Activated CD8-positive, alpha-beta memory T cell treated with anti-CD3 and anti-CD28 coated beads, Interleukin-2, amount 10 ng/mL, durations not matched to agents 7 days and 5 days (primary cell): ENCODE measurements at places on chromosomes 3 and 15. TPM values are rescaled to one million over a fixed set of nuclear protein-coding genes. Genes with fewer than 3 reads are reported as not detected.

ASB14 gene
- total RNA-seq, result not detected

C3orf22 gene
- not detected for total RNA-seq

FBXL22 gene
- total RNA-seq, result 0.56 TPM

NOX5 gene
- 0.06 TPM for total RNA-seq

FANCD2OS gene
- not detected for total RNA-seq

BBX gene
- 37.0 TPM for total RNA-seq

SLC22A14 gene
- total RNA-seq, result not detected

OCA2 gene
- not detected for total RNA-seq

IGSF10 gene
- not detected for total RNA-seq

DNA sequence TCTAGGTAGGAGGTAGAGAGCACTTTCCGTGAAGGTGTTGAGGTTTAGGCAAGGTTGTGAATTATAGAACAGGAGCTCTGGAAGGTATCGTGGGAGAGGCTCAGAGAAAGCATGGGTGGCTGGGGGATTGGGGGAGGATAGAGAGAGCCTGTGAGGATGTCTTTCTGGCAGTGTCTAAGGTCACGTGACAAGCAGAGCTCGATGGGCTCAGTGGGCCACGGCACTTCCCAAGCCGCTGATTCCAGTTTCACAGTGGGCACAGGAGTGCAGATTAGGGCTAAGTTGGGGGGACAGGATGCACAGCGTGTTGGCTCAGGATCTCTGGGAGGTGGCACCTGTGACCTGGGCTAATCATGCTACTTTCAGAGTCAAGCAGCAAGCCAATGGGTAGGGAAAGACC lies 52.0 kb downstream of the CEMIP start:
- no peak for DNase-seq

DNA sequence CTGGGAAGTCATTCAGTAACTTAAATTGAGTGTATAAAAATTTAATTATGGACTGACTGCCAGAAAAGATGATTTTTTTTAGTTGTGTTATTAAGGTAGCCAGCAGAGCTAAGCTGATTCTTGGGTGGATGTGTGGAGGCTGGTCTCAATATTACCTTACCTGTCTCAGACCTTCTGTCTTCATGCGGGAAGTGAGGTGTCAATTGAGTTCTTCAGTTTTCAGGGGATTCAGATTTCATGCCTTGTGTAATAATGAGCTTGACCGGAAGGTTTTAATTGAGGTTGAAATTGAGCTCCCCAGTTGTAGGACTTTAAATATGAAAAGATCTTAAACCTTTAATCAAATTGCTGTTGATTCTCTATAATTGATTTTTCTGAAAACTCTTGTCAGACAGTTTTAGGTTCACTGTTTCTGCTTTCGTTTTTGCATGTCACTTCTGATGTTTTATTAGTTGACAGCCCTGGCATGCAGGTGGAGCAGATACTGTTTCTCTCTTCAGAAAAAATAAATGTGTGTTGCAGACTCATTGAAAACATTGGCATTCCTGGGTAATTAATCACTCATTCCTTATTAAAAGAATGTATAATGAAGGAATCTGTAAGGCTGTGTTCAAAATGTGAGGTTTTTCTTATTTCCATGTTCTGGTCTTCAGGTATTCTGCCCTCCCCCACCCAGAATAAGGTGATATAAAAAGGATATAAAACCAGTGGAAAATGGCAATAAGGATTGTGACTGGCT lies 54.5 kb downstream of the PSMD6 start:
- no peak for DNase-seq

DNA sequence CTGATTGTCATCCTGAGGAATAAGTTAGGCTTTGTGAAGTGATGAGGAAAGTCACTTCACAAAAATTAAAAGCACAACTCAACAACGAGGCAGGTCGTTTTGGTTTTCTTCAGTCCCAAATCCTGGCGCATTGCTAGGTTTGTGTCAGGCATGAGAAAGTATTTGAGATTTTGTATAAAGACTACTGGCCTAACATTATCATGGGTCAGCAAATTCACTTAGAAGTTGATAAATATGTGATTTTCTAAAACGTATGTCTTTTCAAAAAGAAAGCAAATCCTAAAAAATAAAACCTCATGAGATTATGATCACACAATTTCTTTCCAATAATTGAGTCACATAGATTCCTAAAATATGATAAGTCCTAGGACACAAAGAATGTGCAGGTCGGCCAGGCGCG lies 395.8 kb upstream of the RORA start:
- no peak for DNase-seq

DNA sequence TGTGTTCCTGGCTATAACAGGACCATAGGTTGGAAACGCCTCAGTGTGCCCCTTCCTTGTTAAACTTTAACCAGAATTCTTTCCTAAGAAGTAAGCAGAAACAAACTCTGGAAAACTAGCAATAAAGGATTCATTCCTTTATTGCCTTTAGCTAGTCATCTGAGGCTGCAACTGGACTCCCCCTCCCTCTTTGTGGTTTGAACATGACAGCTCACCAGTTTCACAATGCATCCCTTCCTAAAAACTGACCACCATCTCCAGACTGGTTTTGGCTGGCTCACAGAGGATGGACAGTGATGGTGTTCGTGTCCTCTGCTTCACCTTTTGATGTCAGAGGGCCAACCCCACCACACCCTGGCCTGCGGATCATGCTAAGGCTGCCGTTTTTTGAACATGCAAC lies 27.9 kb upstream of the TGFBR2 start:
- no peak for DNase-seq

DNA sequence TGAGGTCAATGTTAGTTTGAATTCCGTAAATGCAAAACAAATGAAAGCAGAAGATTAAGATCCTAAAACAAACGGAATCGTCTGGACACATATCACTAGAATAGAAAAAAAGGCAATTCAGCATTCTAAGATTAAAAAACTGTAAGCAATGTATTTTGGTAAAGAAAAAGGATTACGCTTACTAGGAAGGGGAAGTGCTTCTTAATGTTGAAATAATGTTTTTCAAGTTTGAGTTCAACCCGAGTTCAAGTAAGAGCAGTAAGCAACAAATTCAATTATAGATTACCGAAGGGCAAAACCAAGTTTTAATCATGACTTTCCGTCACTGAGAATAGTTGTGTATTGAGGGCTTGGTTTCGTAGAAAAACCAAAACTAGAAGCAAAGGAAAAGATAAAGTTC lies 637 bp downstream of the CIP2A start:
- DNase-seq, result no peak

GRCh38 chr15:94542391-94542790 lies 311.0 kb downstream of the MCTP2 start:
- DNase-seq, result no peak

DNA sequence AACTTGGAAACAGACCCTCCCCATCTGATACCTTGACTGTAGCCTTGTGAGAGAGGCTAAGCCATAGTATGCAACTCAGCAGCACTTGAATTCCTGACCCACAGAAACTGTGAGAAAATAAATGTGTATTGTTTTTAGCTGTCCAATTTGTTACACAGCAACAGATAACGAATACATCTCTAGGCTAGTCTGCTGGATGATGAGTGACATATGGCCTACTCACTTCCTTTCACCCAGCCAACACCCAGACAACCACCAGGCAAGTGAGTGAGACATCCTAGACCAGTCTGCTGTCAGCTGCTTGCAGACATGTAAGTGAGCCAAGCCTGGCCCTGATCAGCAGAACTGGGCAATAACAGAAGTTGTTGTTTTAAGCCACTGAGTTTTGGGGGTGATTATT lies 19.2 kb upstream of the SMAD6 start:
- DNase-seq, result no peak

- no peak for DNase-seq
Observed at GRCh38 chr15:64038878-64039610, 7.2 kb downstream of the DAPK2 start.

DNA sequence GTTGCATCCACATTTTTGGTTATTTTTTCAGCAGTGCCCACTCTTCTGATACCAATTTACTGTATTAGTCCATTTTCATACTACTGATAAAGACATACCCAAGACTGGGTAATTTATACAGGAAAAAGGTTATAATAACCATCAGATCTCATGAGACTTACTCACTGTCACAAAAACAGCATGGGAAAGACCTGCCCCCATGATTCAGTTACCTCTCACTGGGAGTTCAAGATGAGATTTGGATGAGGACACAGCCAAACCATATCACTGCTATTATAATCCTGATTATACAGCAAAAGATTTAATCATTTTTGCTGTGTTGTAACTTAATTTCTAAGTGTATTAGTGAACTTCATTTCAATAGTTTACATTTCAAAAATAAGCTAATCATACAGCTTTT lies 6.6 kb downstream of the ZBED2 start:
- no peak for DNase-seq

- no peak for DNase-seq
Observed at GRCh38 chr15:65326117-65326526, 21.6 kb downstream of the RNU5B-1 start.

GRCh38 chr3:25727316-25727715 lies 55.9 kb downstream of the NGLY1 start:
- DNase-seq, result no peak

DNA sequence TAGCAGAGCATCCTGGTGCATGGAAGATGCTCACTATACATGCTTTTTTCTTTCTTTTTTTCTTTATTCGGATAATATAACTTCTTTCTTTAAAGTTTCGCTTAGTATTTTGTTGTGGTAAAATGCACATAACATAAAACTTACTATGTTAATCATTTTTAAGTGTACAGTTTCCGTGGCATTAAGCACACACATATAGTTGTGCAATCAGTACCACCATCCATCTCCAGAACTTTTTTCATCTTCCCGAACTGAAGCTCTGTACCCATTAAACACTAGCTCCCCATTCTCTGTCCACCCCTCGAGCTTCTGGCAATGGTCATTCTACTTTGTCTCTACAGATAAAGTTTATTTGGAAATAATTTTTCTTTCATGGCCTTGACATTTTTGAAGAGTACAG lies 1.0 kb upstream of the JAGN1 start:
- DNase-seq, result no peak

- DNase-seq, result no peak
Observed at GRCh38 chr3:98612587-98612986, 19.2 kb upstream of the CPOX start.

- DNase-seq, result peak; percentile 81
Observed at GRCh38 chr15:63191895-63192618, 2.7 kb downstream of the RAB8B start.

DNA sequence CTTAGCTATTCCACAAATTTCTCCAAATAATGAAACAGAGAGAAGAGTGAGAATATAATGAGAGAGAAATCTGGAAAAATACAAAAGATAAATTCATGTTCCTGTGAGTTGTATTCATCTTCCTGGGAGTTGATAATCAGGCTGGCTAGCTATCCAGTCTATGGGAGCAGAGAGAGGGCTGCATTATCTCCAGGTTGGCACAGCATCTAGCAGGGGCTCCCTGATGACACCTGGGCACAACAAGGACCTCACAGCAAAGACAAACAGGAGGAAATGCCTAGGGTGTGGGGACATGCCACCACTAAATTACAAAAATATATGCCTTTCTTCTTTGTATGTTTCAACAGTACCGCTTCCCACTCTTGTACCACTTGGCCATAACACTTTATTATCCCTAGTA lies 1.9 kb downstream of the EHD4 start:
- no peak for DNase-seq

GRCh38 chr15:72345806-72346205 lies 25.8 kb upstream of the CELF6 start:
- DNase-seq, result no peak
